ENCODE measurements at places on chromosomes 2 and 18.

DNA sequence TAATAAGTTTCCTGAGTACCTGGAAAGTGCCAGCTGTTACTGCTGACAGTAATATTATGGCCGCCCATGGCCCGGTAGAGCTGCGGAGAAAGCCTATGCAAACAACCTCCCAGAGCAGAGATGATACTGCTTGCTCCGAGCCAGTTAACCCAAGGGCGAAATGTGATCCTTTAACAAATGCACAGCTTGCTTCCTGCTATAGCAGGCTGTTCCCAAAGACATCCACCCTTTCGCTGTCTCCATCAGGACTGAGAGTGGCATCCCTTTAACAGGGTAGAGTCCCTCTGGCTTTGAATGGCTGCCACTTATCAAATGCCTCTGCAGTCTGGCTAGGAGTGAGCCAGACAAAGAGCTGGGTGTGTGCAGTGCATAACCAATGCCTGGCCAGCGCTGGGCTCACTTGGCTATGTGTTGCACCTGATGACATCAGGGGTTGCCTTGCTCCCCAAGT is 69.7 kb upstream of the DAPL1 start:
- no peak for DNase-seq

DNA sequence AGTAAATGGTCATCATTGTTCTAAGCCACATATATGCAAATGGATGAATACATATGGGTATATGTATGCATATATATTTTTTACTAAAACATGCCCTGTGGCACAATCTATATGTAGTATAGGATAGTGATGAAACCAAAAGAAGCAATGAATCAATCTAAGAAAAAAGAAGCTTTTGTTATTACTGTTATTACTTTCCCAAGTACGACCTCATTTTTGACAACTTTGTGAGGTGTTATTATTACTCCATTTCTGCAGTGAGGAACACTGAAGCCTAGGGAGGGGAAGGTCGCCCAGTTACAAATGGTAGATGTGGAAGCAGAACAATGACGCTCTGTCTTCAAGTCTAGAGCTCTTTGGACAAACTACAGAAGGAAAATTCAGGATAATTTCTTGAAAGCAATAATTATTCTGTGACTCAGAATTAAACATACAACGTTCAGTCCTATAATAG is 38.3 kb downstream of the STAT4 start:
- DNase-seq, result no peak

- no peak for DNase-seq
Observed at GRCh38 chr18:65282096-65282495, 468.7 kb upstream of the CDH7 start.

DNA sequence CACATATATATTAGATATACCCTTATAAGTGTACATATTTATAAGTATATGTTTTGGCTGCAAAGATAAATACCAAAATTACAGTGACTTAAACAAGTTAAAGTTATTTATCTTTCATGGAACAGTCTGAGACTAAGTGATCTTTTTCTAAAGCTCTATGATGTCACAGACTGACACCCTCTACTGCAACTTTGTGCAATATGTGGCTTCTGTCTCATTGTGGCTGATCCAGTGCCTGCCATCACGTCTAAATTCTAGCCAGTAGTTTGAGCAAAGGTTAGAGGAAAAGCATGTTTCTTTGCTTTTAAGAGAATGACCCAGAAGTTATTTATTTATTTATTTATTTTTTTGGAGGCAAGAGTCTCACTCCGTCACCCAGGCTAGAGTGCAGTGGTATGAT is 13.8 kb upstream of the GATA6 start:
- DNase-seq, result no peak

DNA sequence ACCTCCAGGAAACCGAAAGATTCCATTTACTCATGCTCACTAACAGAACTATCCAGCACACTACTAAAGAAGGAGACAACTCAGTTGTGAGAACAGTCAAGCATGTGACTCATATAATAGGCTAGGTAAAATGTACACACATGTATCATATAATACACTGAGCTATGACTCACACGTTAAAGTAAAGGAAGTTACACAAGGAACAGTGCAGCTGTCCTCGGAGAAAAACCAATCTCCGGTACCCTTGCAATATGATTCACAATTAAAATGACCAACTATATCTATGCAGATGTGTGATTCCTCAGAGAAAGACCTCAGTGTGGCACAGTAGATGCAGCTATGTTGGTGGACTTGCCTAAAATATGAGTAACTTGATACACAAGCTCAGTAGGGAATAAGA is 76.5 kb downstream of the STRN start:
- peak; percentile 7 for DNase-seq

GRCh38 chr2:212364112-212364985 is 174.3 kb downstream of the ERBB4 start:
- DNase-seq, result no peak

DNA sequence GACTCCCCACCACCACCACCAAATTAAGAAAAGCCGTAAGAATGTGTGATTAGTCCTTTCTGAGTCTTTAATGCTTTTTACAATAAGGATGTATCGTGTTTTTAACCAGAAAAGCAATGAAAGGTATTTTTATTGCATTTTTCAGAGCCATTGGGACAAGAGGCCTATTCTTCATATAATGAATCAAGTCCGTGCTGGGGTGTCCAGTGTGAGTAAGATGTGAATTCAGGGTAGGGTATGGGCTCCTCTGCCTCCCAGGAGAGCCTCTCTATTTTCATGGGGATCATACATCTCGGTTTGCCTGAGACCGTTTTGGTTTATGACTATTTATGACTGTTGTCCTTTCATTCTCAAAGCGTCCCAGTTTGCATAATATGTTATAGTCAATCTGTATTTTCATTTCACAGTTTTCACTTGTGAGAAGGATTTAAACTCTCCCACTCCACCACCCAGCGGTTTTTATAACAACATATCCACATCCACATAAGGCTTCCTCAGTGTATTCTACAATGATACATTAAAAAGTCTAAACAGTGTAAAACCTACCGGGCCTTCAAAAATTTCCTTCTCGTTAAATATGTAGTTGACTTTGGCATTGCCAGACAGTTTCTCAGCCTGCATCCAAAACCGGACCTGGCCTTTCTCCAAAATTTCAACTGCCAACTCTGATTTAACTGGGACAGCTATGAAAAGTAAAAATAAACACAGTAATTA is 80.8 kb upstream of the LPIN2 start:
- no peak for DNase-seq

GRCh38 chr2:163436963-163437362 is 298.8 kb downstream of the FIGN start:
- DNase-seq, result no peak

DNA sequence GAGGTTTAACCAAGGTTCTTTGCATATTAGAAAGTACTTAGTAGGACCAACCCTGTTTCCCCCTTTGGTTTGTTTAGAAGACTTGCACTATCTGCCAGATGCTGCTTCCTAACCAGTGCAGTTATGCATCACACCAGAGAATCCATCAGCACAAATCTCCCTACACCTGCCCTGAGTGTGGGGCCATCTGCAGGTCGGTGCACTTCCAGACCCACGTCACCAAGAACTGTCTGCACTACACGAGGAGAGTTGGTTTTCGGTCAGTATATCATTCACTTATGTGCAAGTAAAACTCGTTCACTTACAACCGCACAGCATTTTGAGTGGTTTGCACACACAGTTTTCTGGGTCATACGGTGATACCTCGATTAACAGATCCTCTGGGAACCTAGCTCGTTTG is 69.7 kb downstream of the ZNF532 start:
- no peak for DNase-seq

GRCh38 chr2:54457323-54458023 is 1.3 kb downstream of the SPTBN1 start:
- peak; percentile 87 for DNase-seq

DNA sequence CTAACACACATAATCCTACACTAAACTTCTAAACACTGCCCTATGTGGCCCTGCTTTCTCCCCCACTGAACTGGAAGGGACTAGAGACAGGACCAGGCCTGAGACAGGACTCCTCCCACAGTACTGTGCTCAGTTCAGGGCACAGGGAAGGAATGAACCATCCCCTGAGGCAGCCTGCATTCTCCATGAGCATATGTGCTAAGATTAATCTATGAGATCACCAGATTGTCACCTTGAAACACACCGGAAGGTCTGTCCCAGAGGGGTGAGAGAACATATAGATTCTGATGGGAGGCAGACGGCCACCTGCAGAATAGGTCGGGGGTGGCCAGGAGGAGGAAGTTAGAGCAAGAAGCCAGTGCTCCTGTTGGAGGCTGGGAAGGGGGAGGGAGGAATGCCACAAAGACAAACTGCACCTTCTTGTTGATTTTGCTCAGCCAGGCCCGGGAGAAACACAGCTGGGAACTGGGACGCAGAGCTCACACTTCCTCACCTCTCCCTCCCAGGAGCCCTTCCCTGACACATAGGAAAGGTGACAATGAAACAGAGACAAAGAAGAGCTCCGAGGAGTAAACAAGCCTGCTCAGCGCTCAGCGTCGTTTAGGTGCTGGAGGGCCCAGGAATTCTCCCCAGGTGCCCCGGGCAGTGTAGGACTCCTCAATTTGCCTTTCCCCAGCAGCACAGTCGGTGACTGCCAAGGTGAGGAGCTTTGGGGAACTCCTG is 52.1 kb downstream of the ZBTB7C start:
- DNase-seq, result peak; percentile 47

- no peak for DNase-seq
Observed at GRCh38 chr2:75705921-75706320, 4.8 kb downstream of the GCFC2 start.

- DNase-seq, result no peak
Observed at GRCh38 chr2:109138449-109138848, 9.4 kb downstream of the SH3RF3 start.

GRCh38 chr2:157194844-157195243 is 62.7 kb upstream of the GALNT5 start:
- DNase-seq, result no peak

DNA sequence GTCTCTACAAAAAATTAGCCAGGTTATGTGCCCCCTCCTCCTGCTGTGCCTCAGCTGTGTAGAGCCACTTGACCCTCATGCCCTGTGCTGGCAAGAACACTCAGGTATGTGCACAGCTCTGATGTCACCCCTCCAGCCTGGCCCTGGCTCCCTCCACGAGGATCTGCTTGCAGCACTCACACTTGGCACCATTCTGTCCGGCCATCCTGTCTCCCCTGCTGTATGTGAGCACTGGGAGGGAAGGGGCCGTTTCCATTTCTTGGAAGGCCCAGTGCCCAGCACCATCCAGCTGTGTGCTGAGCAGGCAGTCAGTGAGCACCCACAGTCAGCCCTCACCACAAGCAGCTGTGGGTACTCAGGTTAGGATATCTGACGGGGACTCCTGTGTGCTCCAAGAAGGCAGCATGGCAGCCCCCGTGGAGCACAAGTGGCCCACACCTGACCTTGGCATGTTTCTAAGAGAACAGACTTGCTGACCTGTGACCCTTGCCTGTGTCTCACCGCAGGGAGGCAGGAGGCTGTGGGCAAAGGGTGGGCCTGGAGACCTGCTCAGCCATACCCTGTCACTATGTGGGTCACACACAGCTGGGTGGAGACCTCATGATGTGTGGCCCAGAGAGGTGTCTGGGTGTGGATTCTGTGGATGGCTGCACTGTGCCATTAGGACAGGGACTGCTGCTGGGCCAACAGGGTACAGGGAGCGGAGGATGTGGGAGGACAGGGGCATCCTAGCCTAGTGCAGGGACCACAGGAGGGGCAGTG is 31.5 kb downstream of the USP34 start:
- no peak for DNase-seq

DNA sequence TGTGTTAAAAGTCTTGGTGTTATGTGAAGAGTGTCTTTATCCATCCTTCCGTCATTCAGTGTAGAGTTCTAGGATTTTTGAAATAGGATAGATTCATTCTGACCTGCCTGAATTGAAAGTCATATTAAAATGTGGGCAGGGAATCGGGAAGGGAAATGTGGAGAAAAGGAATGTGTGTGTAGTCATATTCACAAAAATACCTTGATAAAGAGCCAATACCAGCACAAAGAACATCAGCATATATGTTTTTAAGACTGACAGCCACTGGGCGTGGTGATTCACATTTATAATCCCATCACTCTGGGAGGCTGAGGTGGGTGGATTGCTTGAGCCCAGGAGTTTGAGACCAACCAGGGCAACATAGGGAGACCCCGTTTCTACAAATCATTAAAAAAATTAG is 188.1 kb downstream of the CAMKMT start:
- no peak for DNase-seq

DNA sequence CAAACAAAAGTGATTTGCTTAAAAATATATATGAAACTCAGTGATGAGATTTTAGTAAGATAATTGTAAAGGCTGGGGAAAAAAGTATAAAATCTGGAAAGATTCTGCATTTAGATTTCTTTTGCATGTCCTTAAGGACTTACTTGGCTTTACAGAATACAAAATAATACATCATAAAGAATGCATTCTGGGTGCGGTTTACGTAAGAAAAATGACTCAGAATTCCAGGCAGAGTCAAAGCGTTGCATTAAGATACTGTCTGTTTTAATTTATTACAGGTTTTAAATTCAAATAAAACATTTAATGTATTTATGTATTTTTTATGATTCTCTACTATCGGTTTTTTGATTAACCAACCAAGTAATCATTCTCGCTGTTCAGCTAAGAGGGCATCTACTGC is 178.0 kb downstream of the SH3BP4 start:
- no peak for DNase-seq

- DNase-seq, result no peak
Observed at GRCh38 chr2:74856004-74856578, 22.2 kb downstream of the HK2 start.

- DNase-seq, result no peak
Observed at GRCh38 chr2:233025706-233026105, 6.8 kb upstream of the NEU2 start.

- no peak for DNase-seq
Observed at GRCh38 chr18:53253789-53254188, 913.8 kb downstream of the DCC start.

DNA sequence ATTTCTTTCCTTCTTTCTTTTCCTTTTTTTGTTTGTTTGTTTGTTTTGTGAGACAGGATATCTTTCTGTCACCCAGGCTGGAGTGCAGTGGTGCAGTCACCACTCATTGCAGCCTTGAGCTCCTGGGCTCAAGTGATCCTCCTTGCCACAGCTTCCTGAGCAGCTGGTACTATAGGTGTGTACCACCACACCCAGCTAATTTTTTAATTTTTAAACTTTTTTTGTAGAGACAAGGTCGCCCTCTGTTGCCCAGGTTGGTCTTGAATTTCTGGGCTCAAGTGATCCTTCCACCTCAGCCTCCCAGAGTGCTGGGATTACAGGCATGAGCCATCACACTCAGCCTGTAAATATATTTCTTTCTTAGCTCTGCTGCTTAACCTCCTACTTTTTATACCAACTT is 83.4 kb upstream of the CYP20A1 start:
- DNase-seq, result no peak

All from SHP77 (cell line).